ENCODE measurements at places on chromosomes 1 and 21.

DNA sequence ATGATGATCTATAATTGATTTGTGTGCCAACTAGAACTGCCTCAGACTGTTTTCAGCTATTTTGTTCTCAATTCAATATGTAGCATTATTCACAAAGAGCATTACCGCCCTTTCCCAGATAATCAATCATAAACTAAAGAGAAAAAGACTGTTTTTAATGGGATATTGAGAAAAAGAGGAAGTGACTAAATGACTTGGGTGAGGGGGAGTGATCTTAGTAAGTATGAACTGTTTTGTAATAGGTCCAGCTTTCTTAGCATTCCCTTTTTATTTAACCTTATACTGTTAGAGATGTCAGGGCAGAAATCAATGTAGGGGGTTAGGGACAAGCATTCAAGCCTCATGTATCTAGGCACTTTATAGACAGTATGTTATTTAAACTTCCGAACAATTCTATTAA, 157.8 kb upstream of the DPYD start:
- no peak for DNase-seq

- DNase-seq = no peak
Observed at GRCh38 chr1:6888268-6888667, 103.0 kb downstream of the CAMTA1 start.

DNA sequence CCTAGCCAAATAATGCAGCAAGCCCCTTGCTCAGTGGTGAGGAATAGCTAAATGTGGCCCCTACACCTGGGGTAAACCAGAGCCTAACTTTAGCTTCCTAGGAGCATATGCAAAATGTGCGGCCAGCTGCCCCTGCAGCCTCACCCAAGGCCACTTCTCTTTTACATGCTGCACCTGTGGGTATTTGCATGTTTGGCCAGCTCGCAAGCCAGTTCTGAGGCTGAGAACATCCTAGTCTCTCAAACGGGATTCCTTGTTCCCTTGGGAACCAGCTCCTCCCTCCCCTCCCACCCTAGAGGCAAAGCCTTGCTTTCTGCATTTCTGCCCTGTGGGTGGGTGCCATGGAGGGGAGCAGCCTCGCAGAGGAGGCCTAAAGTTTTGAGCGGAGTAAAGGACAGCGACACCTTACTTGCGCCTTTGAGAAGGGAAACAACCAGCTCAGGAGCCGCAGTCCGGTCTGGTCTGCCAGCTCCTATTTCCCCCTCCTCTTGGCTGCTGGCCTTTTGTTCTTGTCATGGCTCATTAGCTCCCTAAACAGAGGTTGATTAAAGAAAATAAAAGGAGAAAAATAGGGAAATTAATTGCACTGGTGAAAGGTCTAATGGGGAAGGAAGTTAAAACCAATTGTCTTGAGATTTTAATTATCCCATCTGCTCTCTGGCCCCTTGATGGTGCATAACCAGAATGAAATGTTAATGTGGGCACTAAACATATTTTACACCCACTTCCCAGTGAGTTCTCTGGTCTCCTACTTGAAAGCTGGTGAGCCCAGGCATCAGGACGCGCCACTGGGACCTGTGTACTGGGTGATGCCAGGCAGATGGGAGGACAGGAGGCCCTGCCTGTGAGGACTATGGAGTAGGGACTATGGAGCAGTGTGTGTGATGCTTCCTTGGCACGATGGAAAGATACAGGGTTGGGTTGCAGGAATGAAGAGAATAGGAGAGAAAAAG, 68.7 kb downstream of the TEX35 start:
- DNase-seq = peak; percentile 59

DNA sequence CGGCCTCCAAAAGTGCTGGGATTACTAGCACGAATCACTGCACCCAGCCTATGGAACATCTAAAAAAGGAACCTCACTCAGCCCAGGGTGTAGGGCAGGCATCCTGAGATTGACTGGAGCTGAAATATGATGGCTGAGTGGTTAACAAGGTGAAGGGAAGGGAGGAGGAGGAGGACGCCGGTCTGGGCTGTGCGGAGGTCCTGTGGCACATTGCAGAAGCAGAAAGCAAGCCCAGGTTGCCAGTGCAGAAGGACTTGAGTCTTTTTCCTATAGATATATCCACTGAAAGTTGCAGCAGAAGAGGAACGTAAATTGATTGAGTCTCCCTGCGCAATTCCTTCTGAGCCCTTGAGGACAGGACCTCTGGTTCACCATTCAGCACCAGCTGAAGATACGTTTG, 1.5 kb upstream of the KIF17 start:
- DNase-seq = no peak

- peak; percentile 52 for DNase-seq
Observed at GRCh38 chr1:117661027-117661426, 55.2 kb downstream of the TENT5C start.

Measured in CD4-positive, alpha-beta T cell treated with Interferon gamma for 1 hour (primary cell).